Right lobe of liver (tissue), 6 donors: ENCODE measurements at places on chromosomes 6 and 20. TPM values are rescaled to one million over a fixed set of nuclear protein-coding genes. Genes with fewer than 3 reads are reported as not detected.

DNA sequence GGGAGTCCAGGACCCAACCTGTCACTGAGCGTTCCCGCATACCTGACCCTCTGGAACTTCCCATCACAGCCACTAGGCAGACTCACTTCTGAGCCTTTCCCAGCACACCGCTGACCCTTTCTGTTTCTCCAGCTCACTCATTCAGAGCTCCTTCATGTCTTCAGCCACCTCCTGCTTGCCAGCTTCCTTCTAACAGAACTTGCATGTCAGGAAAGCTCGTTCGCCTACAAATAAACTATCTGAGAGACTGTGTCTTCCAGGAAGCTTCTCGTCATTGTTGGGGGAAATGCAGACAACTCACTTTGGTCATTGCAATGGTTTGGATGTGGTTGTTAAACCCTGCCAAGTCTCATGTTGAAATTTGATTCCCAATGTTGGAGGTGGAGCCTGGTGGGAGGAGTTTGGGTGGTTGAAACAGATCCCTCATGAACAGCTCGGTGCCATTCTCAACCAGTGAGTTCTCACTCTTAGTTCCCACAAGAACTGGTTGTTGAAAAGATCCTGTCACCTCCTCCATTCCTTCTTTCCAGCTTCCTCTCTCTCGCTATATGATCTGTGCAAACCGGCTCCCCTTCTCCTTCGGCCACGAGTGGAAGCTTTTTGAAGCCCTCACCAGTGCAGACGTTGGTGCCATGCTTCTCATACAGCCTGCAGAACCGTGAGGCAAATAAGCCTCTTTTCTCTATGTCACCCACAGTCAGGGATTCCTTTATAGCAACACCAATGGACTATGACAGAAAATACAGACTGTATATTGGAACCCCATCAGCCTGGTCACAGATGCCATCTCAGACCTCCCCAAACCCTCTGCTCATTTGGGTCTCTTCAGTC is 1.4 kb upstream of the MUC21 start:
- DNase-seq, result no peak

DNA sequence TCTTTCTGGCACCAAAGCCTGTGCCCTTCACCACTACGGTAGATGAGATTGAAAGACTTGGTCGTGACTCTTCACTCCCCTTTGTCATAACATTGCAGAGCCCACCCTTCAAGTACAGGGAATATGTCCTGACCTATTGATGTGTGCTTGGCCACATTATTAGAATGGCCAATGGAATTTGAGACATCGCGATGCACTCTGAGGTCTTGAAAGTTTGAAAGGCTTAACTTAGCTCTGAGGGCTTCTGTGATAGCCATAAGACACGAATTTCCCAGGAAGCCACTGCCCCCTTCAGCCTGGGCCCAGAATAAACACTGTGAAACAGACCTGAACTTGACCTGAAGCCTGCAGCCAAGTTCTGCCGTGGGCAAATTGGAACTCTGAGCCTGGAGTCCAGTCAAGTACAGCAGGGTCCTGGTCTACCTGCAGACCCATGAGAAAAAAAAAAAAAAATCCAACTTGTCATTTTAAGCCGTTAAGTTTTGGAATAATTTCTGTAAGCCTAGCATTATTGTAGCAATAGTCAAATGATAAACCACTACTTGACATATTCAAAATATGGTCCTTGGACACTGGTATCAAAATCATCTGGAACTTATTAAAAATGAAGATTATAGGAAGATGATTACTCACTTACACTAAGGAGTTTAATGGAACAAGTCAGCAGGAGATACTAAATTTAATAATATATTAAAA is 36.9 kb upstream of the TRAF3IP2 start:
- DNase-seq, result peak; percentile 79

GRCh38 chr6:3286641-3287171 is 28.0 kb downstream of the PSMG4 start:
- DNase-seq, result no peak

DNA sequence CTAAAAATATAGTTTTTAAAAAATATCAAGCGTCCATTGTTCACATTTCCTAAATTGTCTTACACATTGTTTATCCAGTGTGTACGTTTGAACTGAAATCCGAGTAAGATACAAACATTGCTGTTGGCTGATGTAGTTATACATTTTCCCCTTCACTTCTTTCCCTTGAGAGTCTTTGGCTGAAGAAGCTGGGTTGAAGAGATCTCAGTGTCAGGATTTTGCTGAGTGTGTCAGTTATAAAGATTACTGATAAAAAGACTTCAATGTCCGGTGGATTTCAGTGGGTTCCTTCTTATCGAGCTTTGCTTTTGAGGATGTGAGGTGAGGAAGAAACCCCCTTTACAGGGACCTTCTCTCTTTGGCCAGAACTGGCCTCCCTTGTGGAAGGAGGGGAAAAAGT is 20.5 kb downstream of the RFPL4B start:
- no peak for DNase-seq

- no peak for DNase-seq
Measured at GRCh38 chr20:64205611-64206026, 41.4 kb downstream of the MYT1 start.

GRCh38 chr6:160991406-160992060 is at the start of gene MAP3K4:
Gene MAP3K4, plus strand, starts transcription at chr6:160991769. Its CDS starts 163 bp downstream, at chr6:160991932.
- DNase-seq, result peak; percentile 86

- no peak for DNase-seq
Measured at GRCh38 chr6:41489120-41489851, 56.9 kb upstream of the FOXP4 start.

DNA sequence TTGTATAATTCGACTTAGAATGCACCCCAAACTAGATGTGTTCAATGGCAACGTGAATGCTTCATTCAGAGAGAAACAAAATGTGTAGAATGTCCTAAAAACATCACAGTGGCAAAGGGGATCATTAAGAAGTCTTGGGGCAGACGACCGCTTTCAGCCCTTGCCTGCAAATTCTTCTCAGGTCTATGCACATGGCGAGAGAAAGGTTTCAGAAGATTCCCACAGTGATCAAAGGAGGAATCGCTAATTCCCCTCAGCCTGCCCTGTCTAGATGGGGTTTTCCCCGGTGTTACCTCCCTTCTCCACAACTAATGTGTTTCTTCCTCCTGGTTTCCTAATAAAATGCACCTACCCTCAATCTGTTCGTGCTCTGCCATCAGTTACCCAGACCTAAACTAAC is 13.3 kb upstream of the NHSL1 start:
- no peak for DNase-seq

DNA sequence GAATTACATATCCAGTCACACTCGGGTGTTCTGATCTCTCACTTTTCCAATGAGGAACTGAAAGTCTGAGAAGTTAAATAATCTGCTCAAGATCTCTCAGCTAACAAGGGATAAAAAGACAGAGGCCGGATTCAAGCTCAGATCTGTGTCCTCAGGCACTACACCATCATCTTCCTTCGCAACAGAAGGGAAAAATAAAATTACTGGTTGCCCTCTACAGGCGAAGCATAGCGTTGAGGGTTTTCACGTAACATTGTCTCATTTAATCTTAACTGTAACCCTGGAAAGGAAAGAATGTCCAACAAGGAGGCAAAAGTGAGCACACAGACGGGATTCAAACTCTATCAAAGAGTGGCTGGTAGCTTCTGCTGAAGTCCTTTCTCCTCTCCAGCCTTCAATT is 67.8 kb upstream of the ANKEF1 start:
- DNase-seq, result no peak

GRCh38 chr6:37171201-37171969 is 1.4 kb downstream of the PIM1 start:
- DNase-seq, result peak; percentile 66

DNA sequence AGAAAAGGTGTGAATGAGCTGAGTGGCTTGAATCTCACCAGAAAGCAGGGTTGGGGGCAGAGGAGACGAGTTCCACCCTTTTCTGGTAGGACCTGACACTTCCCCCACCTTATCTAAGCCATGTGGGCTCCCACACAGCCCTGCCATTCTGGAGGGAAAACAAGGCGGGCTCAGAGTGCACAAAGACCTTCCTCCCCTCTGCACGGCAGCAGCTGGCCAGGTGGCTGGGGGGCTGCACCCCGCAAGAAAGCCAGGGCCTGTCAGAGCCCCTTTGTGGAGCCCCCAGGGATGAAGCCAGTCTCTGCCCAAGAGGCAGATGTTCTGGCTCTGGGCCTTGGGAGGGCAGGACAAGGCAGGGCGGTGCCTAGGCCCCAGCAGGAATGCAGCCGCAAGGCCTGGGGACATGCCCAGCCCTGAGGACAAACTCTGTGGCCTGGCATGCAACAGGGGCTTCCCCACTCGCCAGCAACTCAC is 48.4 kb upstream of the DSN1 start:
- no peak for DNase-seq

DNA sequence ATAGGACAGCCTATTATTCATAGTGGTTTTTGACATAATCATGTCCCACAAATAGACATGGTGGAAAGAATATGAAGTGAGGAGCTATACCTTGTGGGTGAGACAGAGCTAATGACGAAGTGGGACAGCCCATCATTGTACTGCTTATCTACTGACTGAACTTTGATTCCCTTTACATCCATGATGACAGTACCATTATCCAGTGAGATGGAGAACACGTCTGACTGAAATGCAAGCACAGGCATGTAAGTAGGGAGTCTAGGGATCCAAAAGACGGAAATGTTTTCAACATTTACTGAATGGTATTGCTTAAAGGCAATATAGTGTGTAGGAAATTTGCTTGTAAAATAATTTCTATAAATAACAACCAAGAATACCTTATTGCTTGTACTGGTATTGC is 43.5 kb downstream of the FAM229B start:
- DNase-seq, result no peak

- DNase-seq, result no peak
Measured at GRCh38 chr6:114162691-114163347, 180.0 kb downstream of the HS3ST5 start.

DNA sequence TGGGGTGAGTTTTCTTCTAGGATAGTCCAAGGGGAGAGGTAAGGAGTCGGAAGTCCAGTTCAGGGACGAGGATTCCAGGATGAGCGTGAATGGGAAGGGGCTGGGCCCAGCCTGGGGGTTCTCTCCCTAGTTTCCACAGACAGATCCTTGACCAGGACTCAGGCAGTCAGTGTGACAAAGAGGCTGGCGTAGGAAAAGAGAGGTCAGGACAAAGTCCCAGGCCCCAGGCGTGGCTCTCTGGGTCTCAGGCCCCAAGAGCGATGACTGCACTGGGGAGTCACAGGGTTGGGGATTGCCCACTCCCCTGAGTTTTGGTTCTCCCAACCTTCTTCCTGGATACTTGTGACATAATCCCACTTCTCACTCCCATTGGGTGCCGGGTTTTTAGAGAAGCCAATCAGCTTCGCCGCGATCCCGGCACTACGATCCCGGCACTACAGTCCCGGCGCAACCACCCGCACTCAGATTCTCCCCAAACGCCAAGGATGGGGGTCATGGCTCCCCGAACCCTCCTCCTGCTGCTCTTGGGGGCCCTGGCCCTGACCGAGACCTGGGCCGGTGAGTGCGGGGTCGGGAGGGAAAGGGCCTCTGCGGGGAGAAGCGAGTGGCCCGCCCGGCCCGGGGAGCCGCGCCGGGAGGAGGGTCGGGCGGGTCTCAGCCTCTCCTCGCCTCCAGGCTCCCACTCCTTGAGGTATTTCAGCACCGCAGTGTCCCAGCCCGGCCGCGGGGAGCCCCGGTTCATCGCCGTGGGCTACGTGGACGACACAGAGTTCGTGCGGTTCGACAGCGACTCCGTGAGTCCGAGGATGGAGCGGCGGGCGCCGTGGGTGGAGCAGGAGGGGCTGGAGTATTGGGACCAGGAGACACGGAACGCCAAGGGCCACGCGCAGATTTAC is 46.2 kb upstream of the TRIM26 start:
- peak; percentile 70 for DNase-seq

- no peak for DNase-seq
Measured at GRCh38 chr6:79277109-79277508, 42.6 kb upstream of the HMGN3 start.

DNA sequence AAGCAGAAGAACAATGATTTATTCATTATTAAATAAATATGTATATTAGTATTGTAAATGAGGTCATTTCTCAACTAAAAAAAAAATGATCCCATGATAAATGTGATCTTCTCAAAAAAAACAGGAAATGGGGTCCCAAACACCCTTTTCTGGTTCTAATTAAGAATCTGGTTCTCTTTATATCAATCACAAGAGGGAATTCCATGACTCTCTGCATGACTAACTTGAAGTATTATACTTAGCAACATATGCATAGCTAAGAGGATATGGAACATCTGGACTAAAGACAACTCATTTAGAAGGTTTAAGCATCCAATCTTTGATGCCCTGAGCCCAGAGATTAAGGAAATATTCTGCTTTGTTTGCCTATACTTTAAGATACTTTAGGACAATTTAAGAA is 89.7 kb upstream of the EMILIN3 start:
- DNase-seq, result no peak

GRCh38 chr6:150767571-150768018 is 97.9 kb upstream of the MTHFD1L start:
- DNase-seq, result no peak

GRCh38 chr6:110180228-110181008 is at the start of gene CDC40:
Gene CDC40, plus strand, starts transcription at chr6:110180427. Its CDS starts 18 bp downstream, at chr6:110180445.
- peak; percentile 79 for DNase-seq

- no peak for DNase-seq
Measured at GRCh38 chr20:2032168-2032567, 38.3 kb upstream of the PDYN start.

RIPPLY2 gene
- total RNA-seq, result not detected

PTCHD4 gene
- total RNA-seq, result 0.18 TPM

FGD2 gene
- 14.4 TPM for total RNA-seq

NKX2-4 gene
- total RNA-seq, result not detected

SAMD10 gene
- 2.7 TPM for total RNA-seq

KHDRBS2 gene
- not detected for total RNA-seq

UNC5CL gene
- total RNA-seq, result 12.9 TPM

SLC16A10 gene
- total RNA-seq, result 4.3 TPM
